ENCODE measurements at places on chromosomes 7 and 10.

DNA sequence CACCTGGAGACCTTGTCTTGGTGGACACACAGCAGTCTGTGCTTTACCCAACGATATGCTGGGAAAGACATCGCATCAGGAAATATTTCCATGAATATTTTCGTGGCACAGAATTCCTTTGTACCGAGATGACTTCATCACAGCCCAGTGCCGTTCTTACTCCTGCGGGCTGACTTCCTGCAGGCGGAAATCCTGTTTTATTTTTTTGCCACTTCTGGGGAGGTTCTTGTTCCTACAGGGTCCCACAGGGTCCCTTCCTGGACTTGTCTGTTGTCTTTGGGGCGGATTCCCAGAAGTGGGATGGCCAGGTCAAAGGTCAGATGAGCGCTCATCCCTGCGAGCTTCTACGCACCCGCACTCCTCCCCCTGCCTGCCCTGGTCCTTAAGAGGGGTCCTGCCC lies 86.5 kb downstream of the DNAJB6 start:
- no peak for DNase-seq
- H3K4me3 ChIP-seq: no peak overlapping the region
- H3K27ac ChIP-seq: no peak overlapping the region
- no peaks in the 10 kb centered on the region for H3K4me1 ChIP-seq
- H3K27me3 ChIP-seq: no peaks in the 10 kb centered on the region
- H3K36me3 ChIP-seq: no peaks in the 10 kb centered on the region

GRCh38 chr7:4319280-4319679 lies 362.8 kb upstream of the FOXK1 start:
- DNase-seq: no peak
- H3K36me3 ChIP-seq: no peaks in the 10 kb centered on the region
- no peak overlapping the region for H3K27ac ChIP-seq
- no peaks in the 10 kb centered on the region for H3K27me3 ChIP-seq

GRCh38 chr10:104334561-104334960 lies 3.7 kb downstream of the ITPRIP start:
- no peaks in the 10 kb centered on the region for H3K36me3 ChIP-seq
- H3K4me3 ChIP-seq: no peak overlapping the region
- no peaks in the 10 kb centered on the region for H3K27me3 ChIP-seq
- DNase-seq: no peak

GRCh38 chr10:79502561-79503309 lies 9.6 kb upstream of the EIF5AL1 start:
- H3K36me3 ChIP-seq: no peaks in the 10 kb centered on the region
- no peak overlapping the region for H3K4me3 ChIP-seq
- no peaks in the 10 kb centered on the region for H3K4me1 ChIP-seq
- H3K27ac ChIP-seq: no peak overlapping the region
- DNase-seq: peak; percentile 50

DNA sequence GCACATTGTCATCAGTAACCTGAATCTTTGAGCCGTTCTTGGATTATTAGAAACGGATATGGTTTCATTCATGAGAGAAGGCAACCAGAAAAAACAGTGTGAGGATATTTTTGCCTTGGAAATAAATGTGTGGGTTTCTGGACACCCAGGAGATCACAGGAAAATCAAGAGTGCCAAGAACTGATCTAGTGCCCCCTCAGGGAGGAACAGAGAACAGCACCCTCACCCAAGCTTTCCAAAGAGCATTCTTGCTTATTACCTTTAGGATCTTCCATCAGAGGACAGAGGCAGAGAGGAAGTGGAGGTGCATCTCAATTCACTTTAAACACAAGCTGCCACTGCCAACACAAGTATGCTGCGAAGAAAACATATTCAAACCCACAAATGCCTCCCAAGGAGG lies 851.5 kb upstream of the COBL start:
- no peak overlapping the region for H3K4me3 ChIP-seq
- no peaks in the 10 kb centered on the region for H3K36me3 ChIP-seq
- DNase-seq: peak; percentile 19
- no peaks in the 10 kb centered on the region for H3K4me1 ChIP-seq
- no peak overlapping the region for H3K27ac ChIP-seq

DNA sequence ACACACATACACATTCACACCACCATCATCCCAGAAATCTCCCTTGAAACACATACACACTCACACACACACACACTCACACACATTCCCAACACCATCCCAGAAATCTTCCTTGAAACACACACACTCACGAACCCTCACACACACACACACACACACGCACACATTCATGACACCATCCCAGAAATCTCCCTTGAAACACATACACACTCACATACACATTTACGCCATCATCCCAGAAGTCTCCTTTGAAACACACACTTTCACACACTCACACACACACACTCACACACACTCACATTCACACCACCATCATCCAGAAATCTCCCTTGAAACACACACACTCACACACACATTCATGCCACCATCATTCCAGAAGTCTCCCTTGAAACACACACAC lies 360 bp upstream of the OPN4 start:
- H3K4me3 ChIP-seq: no peak overlapping the region
- DNase-seq: no peak
- no peak overlapping the region for H3K27ac ChIP-seq
- H3K36me3 ChIP-seq: no peaks in the 10 kb centered on the region
- H3K27me3 ChIP-seq: no peaks in the 10 kb centered on the region

DNA sequence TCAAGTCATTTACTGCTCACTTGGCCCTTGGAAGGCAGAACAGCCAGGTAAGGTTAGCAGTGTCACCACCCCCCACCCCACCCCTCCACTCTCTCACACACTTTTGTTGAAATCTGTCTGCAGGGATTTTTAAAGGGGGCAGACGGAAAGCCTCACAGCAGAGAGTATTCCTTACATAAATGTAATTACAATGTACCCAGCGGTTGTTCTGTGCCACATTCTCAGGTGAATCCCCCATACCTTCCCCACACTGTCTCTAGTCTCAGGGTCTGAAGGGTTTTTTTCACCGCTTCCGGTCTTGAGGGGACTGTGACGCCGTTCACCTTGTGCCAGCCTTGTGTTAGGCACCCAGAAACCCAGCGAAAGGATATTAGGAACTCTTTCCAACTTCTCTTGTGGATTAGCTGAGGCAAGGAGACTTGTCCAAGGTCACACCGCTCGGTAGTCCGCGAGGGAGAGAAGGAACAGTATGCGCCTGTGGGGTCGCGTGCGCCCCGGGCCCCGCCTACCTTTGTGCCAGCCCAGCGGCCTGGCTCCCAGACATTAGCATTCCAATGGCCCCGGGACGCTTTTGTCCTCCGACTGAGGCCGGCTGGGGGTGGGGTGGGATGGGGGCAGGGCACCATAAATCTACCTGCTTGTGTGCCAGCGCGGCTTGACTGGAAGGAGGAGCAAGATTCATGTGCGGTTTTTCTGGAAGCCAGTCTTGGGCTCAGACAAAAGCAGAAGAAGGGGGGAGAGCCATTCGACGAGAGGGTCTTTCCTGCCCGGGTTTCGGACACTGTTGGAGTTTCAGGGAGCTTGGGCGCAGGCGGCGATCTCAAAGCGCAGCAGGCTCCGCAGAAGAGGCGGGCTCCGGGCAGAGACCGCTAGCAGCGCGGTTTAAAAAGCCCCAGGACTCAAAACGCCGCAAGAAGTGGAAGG lies 4.5 kb downstream of the NEUROG3 start:
- H3K27ac ChIP-seq: no peak overlapping the region
- peaks cover 86% of the 10 kb centered on the region for H3K27me3 ChIP-seq
- no peak for DNase-seq
- no peaks in the 10 kb centered on the region for H3K4me1 ChIP-seq
- no peak overlapping the region for H3K4me3 ChIP-seq
- H3K36me3 ChIP-seq: no peaks in the 10 kb centered on the region

Data from hepatocyte (in vitro differentiated cells).